ENCODE measurements at places on chromosomes 2 and 18.

GRCh38 chr18:79985172-79985571 is 3.2 kb downstream of the TXNL4A start:
- DNase-seq: no peak

DNA sequence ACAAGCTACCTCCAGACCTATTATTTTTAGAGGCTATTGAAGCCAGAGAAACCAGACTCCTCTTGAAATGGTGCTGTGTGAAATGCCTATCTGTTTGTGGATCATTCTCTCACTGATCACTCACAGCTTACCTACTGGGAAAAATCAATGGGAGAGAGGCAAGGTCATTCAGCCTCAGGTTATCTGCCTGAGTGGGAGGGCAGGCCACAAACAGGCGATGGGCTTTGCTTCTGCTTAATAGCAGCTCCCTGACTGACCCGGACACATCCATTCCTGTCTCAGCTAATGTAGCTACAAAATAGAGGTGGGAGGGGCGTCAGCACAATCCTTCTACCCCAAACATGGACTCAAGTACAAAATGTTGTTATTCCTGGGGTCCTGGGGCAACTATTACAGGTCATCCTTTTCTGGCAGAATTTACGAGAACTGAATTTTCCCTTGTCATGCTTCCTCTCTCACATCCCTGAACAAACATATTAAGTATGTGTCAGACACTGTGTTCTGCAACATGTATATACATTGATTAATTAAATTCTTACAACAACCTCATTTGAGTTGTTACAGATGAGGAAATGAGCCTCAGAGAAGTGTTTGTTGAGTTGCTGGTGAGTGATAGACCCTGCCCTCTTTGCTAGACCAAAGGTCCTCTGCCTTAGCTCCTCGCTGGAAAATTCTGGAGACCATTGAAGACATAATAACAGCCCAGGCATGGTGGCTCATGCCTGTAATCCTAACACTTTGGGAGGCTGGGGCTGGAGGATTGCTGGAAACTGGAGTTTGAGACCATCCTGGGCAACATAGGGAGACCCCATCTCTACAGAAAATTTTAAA is 60.5 kb downstream of the CDK15 start:
- DNase-seq: no peak

- DNase-seq: no peak
Measured at GRCh38 chr2:107027205-107027604, 141.2 kb upstream of the ST6GAL2 start.

- DNase-seq: no peak
Measured at GRCh38 chr2:137178951-137179377, 413.6 kb downstream of the THSD7B start.

DNA sequence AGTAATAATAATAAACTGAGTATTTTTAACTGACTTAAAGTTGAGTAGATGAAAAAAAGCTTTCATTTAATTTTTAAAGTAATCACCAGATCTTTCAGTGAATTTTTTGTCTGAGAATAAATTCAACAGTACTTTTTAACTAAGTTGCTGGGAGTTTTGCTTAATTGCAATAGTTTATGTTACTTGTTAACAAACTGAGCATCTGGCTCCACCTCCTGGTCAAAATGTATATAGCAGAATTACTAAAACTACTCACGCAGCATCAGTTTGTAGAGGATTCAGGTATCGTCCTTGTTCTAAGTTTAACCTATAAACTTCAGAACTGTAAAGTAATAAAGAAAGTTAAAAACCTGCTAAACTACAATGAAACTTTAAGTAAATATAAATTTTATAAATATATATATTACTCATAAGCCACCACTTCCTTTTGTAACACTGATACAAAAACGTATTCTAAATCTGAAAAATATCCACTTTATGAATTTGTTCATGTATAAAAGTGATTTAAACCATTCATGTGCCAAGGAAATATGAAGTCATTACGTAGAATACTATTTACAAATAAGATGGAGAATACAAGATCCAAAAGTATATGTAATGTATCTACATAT is 21.3 kb downstream of the NOL10 start:
- no peak for DNase-seq

- no peak for DNase-seq
Measured at GRCh38 chr2:34371711-34372110, 772.6 kb upstream of the FAM98A start.

- no peak for DNase-seq
Measured at GRCh38 chr2:241413929-241414580, 58.0 kb downstream of the FARP2 start.

DNA sequence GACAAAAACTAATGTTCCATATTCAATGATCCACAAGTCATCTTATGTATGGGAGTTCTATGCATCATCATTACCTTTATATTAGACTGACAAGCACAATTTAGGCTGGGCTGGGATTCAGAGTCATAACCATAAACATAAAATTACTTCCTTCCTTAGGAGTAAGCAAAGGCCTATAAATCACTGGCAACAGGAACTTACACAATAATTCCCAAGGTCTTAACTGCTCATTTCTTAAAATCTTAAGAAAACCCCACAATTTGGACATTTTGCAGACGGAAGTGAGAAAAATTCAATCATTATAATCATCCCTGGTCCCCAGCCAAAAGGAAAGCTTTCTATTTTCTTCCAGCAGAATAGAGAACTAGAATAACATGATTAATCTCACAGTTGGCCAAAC is 232.3 kb downstream of the DYM start:
- DNase-seq: no peak

DNA sequence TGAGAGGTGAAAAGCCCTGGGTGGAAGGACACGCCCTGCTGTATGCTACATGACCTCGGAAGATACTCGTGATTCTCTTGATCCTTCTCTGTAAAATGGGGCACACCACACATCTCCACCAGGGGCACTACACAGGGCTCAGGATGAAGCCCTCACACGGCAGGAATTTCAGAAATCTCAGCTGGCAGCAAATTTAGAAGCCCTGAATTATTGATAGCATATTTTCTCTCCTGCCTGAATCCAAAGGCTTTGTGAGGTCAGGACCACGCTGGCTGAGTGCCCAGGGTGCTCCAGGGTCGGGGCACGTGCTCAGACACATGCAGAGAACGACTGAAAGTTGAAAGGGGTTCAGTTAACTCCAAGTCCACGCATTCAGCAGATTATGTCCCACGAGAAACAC is 42.1 kb upstream of the GALR1 start:
- no peak for DNase-seq

DNA sequence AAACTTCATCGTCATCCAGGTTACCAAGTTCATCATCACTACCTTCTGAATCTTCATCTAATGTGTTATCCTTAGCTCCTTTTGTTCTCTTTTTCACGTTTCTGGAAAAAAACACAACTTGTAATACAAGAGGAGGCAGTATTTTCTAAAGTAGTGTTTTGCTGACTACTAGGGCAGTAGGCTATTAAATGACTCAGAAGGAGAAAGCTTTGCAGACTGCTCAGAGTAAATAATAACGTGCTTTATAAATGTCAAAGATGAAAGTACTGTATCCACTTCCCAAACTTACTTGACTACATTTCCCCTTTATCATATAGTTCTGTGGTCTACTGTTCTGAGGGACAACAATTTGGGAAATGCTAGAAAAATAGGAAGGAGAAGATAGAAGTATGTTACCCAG is 15.6 kb downstream of the CEBPZOS start:
- no peak for DNase-seq

- no peak for DNase-seq
Measured at GRCh38 chr2:120204022-120204405, 19.2 kb downstream of the TMEM185B start.

Measured in right kidney (tissue), 9 donors.